ENCODE measurements at places on chromosomes 6 and 20.
A peak's percentile ranks its signal among the peaks of the same experiment; 100 is the strongest.

- DNase-seq = no peak
Measured at GRCh38 chr6:156563714-156564113, 213.5 kb upstream of the ARID1B start.

GRCh38 chr20:56360133-56360907 is 1.5 kb downstream of the FAM210B start:
- no peak for DNase-seq

- DNase-seq = no peak
Measured at GRCh38 chr20:48335308-48336050, 492.3 kb downstream of the PREX1 start.

DNA sequence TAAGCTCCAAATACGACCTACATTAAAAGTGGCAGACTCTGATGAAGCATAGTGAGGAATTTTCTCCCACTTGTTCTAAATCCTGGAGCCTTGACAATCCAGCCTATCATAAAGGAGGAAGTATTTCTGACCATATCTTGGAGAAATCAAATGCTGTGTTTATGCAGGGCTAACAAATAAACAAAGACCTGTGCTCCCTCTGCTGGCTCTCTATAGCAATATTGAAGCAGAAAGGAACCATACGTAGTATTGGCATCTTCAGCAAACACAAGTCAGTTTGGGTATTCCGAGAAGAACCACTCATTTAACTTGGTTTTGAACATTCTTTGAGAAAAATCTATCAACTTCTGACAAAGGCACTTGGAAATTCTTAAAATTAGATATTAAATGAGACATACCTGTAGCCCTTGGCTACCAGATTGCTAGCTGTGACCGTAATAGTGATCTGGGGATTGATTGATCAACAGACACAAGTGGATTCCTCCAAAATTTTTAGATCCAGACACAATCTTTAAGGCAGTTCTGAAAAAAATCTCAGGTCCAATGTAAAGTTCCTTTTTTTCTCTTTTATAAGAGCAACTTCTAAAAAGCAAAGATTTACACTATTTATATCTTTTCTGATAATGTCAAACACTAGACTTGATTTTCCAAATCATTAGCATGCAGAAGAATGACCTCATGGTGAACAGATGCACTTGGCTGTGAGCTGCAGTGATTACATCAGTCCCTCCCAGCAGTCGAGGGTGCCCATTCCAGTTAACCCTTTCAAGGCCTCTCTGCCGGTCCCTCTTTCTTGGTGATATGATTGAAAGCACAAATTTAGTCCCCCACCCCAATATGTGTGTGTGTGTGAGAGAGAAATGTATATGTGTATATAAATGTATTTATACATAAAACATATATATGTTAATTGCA is 40.2 kb downstream of the INSM1 start:
- no peak for DNase-seq

- no peak for DNase-seq
Measured at GRCh38 chr20:36167902-36168503, 13.5 kb downstream of the EPB41L1 start.

GRCh38 chr6:144361016-144361415 is 75.9 kb downstream of the UTRN start:
- no peak for DNase-seq

DNA sequence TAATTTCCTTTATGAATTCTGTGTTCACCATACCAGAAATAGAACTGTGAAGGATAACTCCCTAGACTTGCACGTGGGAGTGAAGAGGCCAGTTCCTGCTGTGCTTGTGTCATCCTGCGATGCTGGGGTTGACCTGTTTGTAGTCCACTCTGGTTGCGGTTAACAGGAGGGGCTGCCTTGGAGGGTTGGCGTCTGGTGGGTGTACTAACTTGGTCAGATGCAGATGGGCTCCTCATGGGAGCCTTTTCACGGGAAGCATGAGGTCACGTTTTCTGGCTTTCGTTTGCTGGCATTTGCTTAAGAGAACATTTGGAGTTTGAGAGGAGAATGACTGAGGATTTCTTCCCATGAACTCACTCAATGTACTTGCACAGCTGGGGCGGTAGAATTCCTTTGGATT is 41.2 kb downstream of the IGF2R start:
- DNase-seq = no peak

GRCh38 chr6:169692516-169692915 is 9.3 kb downstream of the WDR27 start:
- no peak for DNase-seq

DNA sequence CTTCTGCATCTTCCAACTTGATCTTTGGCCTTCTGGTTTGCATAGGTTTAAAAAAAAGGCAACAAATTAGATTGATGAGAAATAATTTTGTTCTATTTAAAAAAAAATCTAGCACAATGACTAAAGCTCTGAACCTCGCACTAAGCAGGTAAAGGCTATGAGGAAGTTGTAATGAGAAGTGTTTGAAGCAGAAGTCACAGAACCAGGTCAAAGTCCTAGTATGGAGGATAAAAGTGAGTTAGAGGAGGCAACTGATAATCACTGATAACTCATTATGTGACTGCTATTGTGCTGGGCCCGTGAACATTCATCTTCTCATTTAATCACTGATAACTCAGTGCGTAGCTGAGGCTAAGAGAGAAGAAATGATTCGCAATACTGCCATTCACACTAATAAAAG is 46.1 kb upstream of the GFRAL start:
- DNase-seq = no peak

DNA sequence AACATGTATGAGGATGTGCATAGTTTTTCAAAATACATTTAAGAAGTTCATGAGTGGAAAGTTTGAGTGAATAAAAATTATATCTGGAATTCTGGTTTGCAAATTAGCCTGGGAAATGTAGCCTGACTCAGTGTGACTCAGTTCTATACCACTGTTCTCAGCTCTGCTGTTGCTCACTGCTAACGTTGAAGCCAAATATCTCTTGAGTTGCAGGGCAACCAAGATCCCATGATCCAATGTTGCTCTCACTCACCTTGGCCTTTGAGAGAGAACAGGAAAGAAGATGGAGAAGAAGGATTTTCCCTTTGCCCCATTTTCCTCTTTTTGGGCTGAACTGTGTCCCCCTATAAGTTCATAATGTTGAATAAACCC is 28.9 kb downstream of the PSMB9 start:
- DNase-seq = no peak

DNA sequence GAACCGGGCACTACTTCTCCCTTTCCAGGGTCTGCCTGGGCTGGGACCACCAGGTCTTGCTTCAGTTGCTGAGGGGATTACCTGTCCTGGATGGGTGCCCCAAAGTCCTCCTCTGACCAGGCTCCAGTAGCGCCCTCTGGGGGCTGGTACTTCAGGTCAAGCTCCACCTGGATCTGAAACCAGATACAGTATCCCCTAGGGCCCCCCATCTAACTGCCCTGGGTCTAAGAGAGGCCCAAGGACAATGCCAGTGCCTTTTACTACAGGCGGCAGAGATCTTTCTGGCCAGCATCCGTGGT is 11.2 kb upstream of the SPAG4 start:
- DNase-seq = peak; percentile 13

DNA sequence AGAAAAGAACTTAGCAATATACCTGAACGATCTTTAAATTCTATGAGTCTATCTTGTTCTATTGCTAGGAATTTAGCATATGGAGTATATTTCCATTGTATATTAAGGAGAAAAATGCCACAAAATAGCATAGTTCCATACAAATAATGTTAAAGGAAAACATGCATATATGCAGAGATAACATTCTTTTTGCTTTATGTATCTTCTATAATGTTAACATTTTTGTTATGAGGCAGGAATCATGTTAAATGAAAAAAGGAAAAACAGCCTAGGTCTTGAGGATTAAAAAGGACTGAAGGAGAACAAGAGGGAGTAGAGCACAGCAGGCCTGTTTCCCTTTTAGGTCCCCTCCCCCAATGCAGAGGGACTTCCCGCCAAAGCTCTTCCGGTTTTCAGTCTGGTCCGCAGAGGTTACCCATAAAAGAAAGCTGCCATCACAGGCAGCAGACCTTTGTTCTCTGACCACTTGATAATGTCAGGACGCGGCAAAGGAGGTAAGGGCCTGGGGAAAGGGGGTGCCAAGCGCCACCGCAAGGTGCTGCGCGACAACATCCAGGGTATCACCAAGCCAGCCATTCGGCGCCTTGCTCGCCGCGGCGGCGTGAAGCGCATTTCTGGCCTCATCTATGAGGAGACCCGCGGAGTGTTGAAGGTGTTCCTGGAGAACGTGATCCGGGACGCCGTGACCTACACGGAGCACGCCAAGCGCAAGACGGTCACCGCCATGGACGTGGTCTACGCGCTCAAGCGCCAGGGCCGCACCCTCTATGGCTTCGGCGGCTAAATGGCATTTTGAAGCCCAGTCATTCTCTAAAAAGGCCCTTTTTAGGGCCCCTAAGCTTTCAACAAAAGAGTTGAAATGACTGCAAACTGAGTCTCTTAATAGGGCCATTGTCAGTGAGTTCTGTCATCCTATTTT is 108.4 kb upstream of the PRSS16 start:
- peak; percentile 78 for DNase-seq
